ENCODE measurements at places on chromosomes 2 and 18.

GRCh38 chr18:36672437-36673344, 156.1 kb downstream of the TPGS2 start:
- no peak for DNase-seq

DNA sequence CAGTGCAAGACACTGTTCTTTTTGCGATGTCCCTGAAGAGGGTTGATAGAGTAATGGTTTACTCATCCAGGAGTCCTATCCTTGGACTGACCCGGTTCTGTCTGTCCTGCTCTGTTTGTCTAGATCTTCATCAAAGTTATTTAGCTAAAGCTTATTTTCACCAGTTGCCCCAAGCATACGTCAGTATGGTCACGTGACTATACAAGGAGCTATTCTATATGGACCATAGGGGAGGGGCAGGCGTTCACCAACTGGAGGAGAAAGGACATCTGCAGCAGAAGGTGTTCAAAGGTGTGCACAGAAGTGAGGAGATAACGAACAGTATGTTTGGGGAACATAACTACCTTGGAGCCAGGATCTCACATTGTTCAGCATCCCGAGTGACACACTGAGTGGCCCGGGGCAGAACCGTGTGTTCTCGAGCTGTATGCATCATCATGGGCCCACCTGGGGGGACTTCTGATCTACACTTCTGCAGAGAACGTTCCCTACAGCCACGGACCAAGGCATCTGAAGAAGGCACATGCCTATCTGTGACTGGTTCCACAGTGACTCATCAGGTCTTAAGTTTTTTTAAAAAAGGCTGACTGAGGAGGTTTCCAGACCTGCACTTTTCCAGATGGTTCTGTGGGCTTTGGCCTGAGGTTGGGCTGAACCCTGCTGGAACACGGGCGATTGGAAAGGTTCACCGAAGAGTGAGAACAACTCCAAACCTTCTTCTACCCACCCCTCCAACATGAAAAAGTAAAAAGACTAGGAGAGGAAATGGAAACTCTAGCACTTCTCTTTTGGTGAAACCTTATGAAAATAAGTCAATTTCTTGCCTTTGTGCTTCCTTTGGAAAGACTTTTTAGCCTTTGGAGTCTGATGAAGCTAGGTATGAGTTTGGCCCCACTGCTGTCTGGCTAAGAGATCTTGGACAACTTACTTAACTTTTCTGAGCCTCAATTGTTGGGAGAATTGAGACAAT, 68.6 kb upstream of the YWHAQ start:
- peak; percentile 61 for DNase-seq

GRCh38 chr2:130871843-130872740, 35.4 kb downstream of the ARHGEF4 start:
- DNase-seq: no peak

DNA sequence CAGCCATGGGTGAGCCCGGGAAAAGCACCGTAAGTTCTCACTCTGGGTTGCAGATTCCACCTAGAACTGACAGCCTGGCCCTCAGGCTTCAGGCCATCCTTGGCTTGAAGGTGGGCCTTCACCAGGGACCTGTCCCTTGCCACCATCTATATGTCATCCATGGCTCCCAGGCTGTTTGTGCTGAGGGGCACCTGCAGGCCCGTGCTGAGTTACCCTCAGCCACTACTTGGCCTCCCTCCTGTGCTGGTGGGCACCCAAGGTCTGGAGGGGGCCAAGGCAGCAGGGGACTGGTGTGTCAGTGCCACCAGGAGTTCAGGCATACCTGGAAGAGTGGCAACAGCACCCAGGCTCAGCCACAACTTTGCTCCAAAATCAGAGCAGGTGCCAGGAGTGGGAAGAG, 326.2 kb upstream of the SMIM21 start:
- no peak for DNase-seq

- no peak for DNase-seq
Observed at GRCh38 chr2:152100961-152101360, 2.1 kb upstream of the CACNB4 start.

GRCh38 chr18:58762781-58763171, 91.5 kb downstream of the MALT1 start:
- DNase-seq: no peak

GRCh38 chr18:24934258-24934932, 417.6 kb downstream of the ZNF521 start:
- no peak for DNase-seq

GRCh38 chr2:234075947-234076346, 25.4 kb downstream of the SPP2 start:
- no peak for DNase-seq

All from amniotic stem cell (primary cell).